HepG2 (cell line): ENCODE measurements at places on chromosomes 1 and 21. TPM values are rescaled to one million over a fixed set of nuclear protein-coding genes. Genes with fewer than 3 reads are reported as not detected.

Gene GBP7
- not detected in 2 replicates for total RNA-seq

Gene IL22RA1
- total RNA-seq, result 2.1 and 4.4 TPM in 2 replicates

Gene ANKRD35
- 0.02 TPM in 1 of 2 replicates, not detected in the other for total RNA-seq

GRCh38 chr1:193458628-193459027 lies 272.2 kb upstream of the B3GALT2 start:
- H3K27me3 ChIP-seq, result no peaks in the 10 kb centered on the region
- no peak overlapping the region for H3K4me3 ChIP-seq
- no peaks in the 10 kb centered on the region for H3K4me1 ChIP-seq

DNA sequence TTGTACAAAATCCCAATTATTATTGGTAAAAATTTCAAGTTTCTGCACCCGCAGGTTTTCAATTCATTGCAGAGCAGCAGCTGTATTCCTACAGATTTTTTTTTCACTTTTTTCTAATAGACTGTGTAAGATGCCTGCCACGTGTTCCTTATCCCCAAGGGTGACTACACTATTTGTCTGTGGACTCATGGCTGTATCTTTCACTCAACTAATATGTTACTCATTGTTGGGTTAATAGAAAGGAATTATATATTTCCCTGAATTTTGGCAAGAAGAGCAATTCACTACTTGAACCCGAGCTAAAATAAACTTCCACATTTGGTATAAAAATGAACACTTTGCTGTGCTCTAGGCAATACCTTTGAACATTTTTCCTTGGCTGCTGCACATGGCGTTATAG lies 158.7 kb downstream of the NCAM2 start:
- no peaks in the 10 kb centered on the region for H3K4me1 ChIP-seq
- no peaks in the 10 kb centered on the region for H3K27me3 ChIP-seq
- H3K36me3 ChIP-seq, result no peaks in the 10 kb centered on the region
- no peak overlapping the region for H3K27ac ChIP-seq

Gene HHIPL2
- 0.07 and 0.53 TPM in 2 replicates for total RNA-seq

Gene FAM110D
- not detected in 2 replicates for total RNA-seq

DNA sequence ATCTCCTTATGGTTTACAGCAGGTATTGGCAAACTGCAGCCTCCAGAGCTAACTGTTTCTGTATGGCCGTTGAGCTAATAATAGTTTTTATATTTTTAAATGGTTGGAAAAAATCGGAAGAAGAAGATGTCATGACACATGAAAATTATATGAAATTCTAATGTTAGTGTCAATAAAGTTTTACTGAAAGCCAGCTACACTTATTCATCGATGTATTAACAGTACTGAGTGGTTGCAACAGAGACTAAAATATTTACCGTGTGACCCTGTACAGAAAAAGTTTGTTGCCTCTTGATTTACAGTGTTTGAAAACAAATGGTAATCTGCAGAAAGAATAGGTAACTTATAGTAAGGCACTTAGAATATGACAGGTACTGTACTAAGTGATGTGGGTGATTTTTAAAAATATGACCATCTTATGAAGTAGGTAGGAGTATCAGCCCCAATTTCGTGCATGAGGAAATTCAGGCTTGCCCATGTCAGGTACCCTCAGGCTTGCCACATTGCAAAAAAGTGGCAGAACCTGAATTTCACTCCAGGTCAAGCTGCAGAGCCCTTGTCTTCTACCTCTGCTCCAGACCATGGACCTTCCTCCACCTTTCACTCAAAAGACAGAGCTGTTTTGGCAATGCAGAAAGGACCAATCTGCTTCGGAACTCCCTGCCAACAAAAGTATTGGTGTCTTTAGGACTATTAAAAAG lies 311.9 kb upstream of the RUNX1 start:
- no peaks in the 10 kb centered on the region for H3K36me3 ChIP-seq
- H3K27me3 ChIP-seq, result peaks cover 3% of the 10 kb centered on the region; the same call in 1 of the 3 replicates
- no peaks in the 10 kb centered on the region for H3K4me1 ChIP-seq
- DNase-seq, result no peak

DNA sequence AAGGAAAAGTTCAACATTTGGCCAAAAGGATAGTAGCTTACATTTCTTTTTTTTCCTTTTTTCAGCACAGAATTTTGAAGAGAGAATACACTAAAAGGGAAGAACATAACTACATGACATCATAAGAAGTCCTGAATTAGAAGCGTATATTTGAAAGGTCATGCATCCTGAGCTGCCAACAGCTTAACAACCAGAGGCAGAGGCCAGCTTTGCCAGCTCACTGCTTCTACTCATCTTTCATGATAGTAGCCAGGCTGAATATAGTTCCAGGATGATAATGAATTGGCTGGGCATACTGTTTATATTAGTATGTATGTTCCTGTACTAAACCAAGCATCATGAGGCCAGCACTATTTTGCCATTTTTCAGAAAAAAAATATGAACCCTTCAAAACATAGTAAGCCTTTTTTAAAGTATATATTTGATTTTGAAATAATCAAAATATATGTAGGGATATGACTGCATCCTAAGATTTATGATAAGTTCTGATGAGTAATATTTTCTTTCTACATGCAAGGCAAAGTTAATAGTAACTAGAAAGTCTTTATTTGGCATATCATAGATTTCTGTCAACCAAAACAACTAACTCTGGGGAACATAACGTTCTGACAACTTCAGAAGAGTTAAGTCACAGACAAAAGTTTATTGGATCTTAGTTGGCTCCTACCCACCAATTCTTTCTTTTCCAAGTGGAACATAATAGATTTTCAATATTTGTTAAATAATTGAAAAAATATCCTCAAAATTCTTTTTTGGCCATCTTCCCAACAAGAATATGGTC lies 123.2 kb downstream of the DPYD start:
- H3K4me3 ChIP-seq, result no peak overlapping the region
- DNase-seq, result no peak
- no peaks in the 10 kb centered on the region for H3K4me1 ChIP-seq

Gene LCE3B
- not detected in 2 replicates for total RNA-seq

DNA sequence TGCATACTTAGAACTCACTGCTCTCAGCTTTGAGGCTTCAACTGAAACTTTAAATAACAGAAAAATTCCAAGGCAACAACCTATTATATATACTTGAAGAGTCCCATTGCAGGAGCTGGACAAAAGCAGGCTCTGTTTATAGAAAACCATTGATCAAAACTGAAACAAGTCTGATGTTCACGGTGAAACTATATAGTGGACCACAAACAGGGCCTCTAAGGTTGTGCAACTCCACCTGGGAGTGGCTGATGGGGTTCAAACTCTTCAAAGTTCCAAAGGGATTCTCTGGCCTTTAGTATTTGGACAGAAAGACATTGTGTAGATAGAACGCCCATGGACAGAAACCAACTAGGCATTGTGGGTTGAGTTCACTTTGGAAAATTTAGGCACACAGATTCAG lies 140.3 kb downstream of the ZC3H11B start:
- no peak for DNase-seq
- H3K36me3 ChIP-seq, result no peaks in the 10 kb centered on the region
- no peaks in the 10 kb centered on the region for H3K27me3 ChIP-seq
